ENCODE measurements at places on chromosomes 5 and 9.

- DNase-seq = no peak
These were observed 270.0 kb upstream of the TLE4 start for GRCh38 chr9:79301551-79302391.

DNA sequence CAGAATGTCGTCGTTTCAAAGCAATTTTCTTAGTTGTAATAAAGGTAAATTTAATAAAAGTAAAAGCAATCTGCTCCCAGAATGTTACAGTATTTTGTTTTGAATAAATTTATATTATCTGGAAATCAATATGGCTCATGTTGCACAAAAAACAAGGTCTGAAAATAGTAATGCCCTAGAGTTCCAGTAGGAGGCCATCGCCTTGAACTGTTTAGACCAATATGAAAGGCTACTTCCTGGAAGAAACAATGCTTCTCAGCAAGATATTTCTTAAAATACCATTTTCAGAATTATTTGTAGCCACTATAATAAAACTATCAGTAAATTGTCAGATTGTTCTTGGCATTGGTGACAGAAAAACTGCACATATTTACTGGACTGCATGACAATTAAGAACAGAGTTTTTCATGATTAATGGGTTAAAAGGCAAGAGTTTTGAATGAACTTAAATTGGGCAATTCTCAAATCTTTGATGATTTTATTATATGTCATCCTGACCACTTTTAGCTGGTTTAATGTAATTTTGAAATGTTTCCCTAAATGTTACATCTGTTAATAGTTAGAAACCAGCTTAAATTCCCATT is 153.2 kb downstream of the COMMD10 start:
- DNase-seq = no peak

DNA sequence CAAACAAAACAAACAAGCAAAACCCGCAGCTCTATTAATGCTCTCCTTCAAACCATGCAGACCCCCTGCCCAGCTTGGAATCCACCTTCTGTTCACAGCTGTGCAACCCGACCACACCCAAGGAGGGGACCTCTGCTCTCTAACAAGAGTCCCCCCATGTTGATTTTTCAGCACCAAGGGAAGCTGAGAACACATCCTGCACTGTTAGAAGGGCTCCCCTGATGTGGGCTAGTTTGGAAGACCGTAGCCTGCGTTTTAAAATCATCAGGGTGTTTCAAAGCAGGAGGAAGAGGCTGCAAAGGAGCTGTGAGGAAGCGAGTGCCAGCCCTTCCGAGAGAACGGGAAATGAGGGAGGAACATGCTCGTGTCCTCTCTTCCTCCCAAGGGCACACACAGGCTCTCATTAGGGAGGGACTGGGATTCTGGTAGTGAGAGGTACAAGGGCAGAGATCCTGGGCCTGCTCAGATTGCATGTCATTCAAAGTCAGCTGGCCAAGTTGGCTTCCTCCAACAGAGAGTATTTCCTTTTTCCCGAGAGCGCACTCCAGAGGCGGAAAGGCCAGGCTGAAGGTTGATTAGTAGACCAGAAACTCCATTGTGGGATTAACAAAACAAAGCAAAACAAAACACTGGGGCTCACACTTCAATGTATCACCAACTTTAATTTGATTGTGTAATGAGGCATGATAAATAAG is 185.9 kb downstream of the SEMA6A start:
- no peak for DNase-seq

DNA sequence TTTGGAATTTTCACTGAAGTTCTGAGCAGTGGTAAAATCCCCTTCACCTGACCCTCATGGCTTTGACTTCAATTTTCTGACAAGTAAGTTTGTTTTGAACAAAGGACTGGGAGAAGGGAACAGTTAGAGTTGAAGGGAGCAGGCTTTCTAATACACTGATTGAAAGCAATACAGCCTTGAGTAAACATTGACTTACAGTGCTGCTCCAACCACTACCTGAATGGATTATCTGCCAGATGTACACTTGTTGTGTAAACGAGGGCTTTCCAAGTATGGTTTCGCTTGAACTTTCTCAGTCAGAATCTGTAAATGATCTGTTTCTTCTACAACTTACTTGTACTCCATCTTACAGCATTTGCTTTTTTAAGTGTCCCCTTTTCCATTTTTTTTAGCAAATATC is 1414.9 kb upstream of the NUDT12 start:
- DNase-seq = no peak

- DNase-seq = no peak
These were observed 203.3 kb downstream of the KCNN2 start for GRCh38 chr5:114565139-114565538.

- DNase-seq = no peak
These were observed 238.5 kb downstream of the KDM4C start for GRCh38 chr9:6996061-6996854.

GRCh38 chr9:3401221-3401954 is 124.4 kb downstream of the RFX3 start:
- no peak for DNase-seq

- no peak for DNase-seq
These were observed 69.0 kb upstream of the GRAMD2B start for GRCh38 chr5:126354012-126354857.

GRCh38 chr5:69011910-69012309 is 81.9 kb upstream of the SLC30A5 start:
- no peak for DNase-seq

GRCh38 chr5:74576941-74577456 is 63.5 kb downstream of the ENC1 start:
- DNase-seq = peak; percentile 37

DNA sequence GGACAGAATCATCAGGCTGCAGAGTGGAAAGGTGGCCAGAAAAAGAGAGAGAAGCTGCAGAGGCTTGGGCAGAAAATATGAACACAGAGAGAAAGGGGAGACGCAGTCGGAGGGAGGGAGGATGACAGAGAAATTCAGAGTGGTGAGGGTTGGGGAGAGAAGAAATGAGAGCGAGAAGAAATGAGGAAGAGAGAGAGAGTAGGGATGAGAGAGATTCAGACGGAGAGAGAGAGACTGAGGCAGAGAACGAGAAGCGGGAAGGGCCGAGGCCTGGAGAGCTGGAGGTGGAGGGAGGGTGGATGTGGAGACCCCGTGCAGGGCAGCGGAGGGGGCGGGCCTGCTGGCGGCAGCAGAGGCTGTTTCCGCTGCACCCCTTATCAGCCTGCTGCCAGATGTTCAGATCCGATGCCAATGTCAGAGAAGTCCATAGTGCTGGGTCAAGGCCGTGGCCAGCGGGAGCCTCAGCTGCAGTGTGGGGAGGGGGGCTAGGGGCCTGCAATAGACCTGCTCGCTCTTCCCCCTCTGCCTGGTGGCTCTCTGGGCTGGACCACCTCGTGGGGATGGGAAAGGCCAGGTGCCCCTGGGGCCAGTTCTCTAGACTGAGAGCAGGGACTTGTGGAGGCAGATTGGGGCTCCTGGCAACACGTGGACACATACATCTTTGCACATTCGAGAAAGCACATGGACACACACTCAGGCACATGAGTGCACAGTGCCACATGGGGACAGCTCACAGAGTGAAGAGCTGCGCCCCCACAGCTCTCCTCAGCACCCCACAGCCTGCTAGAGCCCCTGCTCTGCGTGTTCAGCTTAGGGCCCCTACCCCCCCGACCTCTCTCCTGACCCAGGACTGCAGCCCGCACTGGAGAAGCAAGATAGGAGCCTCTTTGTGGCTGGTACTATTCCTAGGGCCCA is 4.9 kb upstream of the NR5A1 start:
- no peak for DNase-seq

GRCh38 chr5:18652404-18653215 is 1018.4 kb downstream of the TAF11L14 start:
- DNase-seq = no peak

GRCh38 chr5:59864718-59865117 is 28.8 kb downstream of the PDE4D start:
- DNase-seq = no peak

DNA sequence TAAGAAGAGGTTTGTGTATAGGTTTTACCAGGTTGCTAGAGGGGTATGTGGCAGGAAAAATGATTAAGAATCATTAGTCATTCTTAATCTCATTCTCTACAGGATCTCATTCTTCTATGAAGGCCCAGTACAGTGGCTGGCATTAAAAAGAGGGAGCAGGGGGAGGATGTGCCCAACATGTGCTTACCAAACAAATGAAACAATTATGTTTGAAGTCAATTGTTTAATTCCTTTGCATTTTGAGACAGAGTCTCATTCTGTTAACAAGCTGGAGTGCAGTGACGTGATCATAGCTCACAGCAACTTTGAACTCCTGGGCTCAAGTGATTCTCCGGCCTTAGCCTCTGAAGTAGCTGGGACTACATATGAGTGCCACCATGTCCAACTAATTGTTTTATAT is 23.0 kb downstream of the FNIP1 start:
- no peak for DNase-seq

- no peak for DNase-seq
These were observed 50.4 kb downstream of the ZNF474 start for GRCh38 chr5:122179701-122180100.

DNA sequence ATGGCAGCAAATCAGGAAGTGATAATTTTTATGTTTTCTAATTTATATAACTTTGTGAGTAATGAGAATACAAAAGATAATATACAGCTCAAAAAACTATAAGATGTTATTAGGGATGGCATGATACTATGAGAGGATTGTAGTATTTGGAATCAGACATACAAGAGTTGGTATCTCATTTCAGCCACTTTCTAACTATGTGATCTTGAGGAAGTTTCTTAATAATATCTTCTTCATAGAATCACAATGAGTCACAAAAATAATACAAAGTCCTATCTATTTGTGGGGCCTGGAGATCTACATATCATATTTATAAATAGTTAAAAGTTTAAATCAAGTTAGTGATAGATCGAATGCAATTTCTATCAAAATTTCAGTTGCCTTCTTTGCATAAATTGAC is 23.7 kb upstream of the TMED7 start:
- DNase-seq = no peak

DNA sequence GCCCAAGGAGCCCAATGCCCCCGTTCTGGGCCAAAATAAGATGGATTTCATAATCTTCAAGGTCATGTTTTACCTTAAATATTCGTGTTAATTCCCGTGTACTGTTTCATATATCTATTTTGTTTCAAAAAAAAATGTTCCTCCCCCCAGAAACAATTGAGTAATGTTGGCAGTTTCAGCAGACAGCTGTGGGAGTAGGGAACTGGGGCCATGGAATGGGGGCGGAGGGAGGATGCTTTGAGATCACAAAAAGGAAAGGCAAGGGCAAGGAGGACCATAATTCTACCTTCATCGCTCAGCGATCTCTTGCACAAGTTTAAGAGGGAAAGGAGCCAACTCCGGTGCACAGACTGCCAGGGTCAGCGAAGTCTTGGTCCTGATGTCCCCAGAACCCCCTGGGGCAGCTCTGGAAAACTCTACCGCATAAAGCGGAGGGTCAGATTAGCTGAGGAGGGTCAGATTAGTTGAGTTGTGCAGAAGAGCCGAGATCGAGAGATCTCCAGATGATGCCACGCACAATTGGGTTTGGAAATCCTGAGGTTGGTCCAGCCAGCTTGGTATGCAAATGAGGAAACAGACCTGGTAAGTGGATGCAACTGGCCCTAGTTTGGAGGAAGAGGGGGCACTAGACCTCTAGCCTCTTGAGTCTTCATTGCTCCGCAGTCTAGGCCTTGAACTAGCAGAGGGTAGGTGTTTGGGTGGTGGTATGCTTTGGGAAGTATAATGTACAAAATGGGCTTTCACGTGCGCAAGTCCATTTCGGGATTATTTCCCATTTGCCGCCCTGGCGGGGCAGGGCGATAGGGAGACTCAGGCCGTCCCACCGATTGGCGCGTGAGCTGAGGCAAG is 24.0 kb downstream of the CDKN2A start:
- no peak for DNase-seq

GRCh38 chr9:98944057-98944733 is 488 bp downstream of the COL15A1 start:
- DNase-seq = no peak

DNA sequence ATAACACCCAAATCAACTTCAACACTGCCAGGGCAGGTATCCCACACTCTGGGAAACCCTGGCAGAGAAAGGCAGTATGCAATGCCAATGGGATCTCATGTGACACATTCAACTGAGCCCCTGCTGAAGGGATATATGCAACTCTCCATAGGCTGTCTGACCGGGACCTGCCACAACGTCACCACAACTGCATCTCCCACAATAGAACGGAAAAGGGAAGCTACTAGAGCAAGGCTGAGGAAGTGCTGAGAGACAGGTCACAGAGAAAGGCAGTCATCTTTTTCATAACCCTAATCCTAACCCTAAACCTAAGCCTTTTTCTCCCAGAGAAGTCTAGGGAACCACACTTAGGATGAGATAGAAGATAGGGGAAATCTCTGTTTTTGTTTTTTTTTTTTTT is 345.9 kb upstream of the CD180 start:
- no peak for DNase-seq

Measured in activated T-cell treated with anti-CD3 and anti-CD28 coated beads, Interleukin-2, amount 50 U/mL, for 24 hours (primary cell).